ENCODE measurements at places on chromosomes 6 and 20.
A peak's percentile ranks its signal among the peaks of the same experiment; 100 is the strongest.

- DNase-seq: no peak
Observed at GRCh38 chr6:105389543-105389942, 13.3 kb downstream of the PREP start.

DNA sequence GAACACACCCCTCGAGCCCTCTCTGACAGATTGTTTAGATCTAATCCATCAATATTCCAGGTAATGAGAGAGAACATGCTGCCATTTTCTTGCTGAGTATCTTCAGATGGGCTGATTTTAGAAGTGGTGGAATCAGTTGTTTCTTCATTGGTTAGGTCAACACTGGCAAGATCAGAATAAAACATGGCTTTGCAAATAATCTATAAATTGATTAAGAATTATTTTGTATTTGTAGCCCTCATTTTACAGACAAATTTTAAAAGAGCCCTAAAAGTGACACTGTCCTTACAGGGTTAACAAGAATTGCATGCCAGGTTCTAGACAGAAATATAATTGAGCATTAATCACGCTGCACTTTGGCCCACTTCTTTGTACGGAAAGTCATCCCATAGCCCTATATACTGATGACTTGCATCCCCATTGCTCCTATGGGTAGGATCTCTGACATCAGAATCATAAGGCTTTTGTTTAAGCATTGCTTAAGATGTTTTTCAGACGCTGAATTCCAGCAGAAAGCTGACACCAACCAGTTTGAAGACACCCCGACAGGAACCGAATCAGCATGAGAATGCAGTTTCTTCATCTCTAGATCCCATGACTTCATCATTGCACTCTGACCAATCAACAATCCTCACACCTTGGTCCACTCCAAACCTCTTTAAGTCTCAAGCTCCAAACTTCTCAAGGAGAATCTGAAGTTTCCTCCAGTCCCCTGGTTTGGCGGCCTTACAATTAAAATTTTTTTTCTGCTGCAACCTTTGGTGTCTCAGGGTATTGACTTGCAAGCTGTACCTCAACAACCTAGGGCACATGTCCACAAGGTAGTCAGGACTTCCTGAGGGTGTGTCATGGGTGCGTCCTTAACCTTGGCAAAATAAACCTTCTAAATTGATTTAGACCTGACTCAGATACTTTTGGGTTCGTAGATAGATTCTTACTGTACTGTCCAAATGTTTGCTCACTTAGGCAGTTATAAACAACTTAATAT is 7.8 kb downstream of the TDP2 start:
- peak; percentile 66 for DNase-seq

DNA sequence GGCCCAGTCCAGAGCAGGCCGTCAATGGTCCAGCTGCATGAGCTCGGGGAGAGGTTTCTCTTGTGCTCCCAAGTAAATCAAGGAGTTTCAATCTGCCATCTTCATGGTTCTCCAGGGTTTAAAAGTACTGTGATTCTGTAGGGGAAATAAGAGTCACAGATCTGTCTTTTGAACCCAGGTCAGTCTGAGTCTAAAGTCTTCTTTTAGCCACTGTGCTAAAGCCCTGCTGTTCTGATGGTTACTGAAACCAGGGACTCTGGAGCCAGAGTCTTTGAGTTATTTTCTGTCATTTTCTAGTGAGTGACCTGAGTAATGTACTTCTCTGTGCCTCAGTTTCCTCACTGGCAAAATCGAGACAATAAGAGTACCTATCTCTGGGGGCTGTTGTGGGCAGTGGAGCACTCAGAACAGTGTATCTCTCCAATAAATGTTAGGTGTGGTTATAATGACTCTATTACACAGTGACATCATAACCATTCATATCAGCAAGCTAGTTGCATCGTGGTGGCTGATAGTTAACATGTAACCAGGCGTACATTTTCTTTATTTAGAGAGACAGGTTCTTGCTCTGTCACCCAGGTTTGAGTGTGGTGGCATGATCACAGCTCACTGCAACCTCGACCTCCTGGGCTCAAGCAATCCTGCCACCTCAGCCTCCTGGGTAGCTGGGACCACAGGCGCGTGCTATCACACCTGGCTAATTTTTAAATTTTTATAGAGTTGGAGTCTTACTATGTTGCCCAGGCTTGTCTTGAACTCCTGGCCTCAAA is 74.6 kb upstream of the KCNG1 start:
- DNase-seq: no peak

DNA sequence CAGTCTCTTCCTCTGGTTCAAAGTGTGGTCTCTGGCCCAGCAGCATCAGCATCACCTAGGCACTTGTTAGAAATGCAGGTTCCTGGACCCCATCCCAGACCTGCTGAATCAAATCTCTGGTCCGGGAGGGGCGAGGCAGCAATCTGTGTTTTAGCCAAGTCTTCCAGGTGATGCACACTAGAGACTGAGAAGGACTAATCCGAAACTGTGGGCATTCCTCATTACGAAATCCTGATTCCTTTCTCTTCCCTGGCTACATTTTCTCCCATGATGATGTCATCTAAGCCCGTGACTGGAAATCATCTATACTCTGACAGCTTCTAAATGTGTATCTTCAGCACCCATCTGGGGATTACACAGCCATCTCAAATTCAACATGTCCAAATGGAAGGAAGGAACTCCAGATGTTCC is 39.7 kb upstream of the PRND start:
- DNase-seq: no peak

DNA sequence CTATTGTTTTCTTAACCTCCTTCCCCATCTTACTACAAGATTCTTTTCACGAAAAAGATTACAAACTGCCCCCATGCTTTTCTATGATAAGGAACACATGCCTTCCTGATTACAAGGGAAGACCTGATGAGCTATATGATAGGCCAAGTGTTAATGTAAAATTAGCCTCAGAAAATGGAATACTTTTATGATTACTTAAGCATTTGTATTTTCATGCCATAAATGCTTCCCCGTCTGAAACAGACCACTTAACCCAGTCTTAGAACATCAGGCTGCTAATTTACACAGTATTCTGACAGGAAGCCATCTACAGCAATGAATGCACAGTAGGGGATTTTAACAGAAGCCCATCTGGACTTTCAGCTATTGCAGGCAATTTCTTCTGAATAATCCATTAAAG is 274.9 kb downstream of the HAO1 start:
- no peak for DNase-seq

GRCh38 chr6:17758119-17758518 is 51.4 kb upstream of the NUP153 start:
- DNase-seq: no peak

DNA sequence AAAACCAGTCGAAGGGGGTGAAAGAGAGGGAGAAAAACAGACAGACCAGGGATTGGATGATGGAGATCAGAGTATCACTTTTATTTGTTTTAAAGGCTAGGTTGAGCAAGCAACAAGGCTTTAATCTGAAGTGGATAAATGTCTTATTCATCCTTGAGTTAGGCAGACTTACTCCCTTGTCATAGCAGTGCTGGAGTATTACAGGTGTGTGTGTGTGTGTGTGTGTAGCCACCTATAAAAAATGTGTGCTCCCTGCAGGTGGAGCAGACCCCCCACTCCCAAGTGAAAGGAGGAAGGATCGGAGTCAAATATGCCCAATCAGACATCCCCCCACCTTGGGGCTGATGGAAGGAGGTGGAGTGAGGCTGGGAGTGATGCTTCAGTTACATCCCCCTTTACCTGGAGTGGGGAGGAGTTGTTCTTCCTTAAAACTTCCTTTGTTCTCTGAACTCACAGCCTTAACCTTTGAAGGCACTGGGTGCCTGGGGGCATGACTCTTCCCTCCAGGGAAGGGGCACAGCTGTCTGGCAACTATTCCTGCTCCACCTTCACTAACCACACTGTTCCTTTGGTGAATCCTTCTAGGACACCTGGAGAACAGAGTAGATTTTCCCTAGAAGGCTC is 27.3 kb downstream of the PTK7 start:
- no peak for DNase-seq

- DNase-seq: no peak
Observed at GRCh38 chr6:111586554-111586953, 19.1 kb downstream of the TRAF3IP2 start.

DNA sequence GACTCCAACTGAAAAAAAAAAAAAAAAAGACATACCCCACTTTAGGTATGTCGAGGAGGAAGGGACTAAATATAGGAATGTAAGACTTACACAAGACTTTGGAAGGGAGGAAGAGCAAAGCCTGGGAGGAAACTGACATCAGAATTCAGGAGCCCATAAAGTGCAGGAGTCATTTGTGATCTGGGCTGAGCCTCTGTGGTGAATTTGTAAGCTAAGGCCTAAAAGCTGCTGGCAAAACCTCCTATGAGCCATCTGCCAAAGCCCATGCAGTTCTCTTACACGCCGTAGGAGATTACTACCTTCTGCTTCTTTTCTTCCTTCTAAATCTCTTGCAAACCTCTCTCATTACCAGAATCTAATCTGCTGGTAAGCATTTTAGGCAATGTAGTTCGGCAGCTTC is 52.0 kb upstream of the THEMIS start:
- no peak for DNase-seq

GRCh38 chr6:33809594-33809993 is 5.8 kb upstream of the MLN start:
- no peak for DNase-seq

DNA sequence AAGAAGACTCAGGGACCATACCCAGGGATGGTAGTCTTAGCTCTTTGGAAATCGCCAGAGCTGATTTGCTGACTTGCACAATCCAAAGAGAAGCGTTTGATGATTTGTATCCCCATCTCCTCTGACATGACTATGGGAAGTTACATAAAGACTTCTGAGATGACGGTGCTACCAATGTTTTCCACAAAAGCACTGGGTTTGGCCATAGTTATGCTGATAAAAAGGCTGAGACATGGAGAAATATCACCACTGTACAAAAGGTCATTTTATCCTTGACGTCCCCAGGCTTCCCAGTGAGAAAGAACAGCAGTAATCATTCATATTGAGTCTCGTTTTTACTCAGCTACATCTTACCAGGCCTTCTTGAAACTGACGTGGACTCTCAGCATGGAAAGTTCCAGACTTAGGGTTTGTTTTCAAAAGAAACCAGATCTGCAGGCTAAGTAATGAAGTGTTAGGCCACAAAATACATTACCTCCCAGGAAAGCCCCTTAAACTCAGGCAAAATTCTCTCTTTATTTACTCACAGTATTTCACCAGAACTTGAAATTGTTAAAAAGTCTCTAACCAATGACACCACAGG is 370.3 kb upstream of the JARID2 start:
- DNase-seq: no peak

DNA sequence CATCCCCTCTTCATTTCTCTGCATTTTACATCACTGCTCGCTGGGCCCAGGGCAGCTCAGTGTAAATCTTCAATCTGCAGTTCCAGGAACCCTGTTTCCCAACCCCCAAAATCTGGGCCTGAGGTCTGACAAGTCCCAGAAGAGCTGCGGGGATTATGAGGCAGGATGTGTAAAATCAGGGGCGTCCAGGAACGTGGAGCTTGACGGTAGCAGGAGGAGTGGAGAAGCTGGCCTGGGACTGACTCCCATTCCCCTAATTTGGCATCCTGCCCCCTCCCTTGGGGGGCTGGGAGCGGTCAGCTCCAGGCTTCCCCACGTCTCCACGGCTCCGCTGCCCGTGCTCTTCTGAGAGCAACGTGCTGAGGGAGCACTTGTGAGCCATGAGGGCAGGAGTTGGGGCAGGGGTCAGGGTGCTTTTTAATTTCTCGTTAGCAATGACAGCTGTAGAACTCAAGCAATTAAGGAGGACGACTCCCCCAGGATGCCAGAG is 23.4 kb upstream of the VEGFA start:
- DNase-seq: no peak

All from hematopoietic multipotent progenitor cell treated with erythropoietin and hydrocortisone succinate and interleukin-3 and kit ligand, for 15 days (in vitro differentiated cells).